Stimulated activated CD8-positive, alpha-beta memory T cell treated with anti-CD3 and anti-CD28 coated beads, Interleukin-7, amount 100 ng/mL, for 24 hours (primary cell): ENCODE measurements at places on chromosomes 2 and 18.

DNA sequence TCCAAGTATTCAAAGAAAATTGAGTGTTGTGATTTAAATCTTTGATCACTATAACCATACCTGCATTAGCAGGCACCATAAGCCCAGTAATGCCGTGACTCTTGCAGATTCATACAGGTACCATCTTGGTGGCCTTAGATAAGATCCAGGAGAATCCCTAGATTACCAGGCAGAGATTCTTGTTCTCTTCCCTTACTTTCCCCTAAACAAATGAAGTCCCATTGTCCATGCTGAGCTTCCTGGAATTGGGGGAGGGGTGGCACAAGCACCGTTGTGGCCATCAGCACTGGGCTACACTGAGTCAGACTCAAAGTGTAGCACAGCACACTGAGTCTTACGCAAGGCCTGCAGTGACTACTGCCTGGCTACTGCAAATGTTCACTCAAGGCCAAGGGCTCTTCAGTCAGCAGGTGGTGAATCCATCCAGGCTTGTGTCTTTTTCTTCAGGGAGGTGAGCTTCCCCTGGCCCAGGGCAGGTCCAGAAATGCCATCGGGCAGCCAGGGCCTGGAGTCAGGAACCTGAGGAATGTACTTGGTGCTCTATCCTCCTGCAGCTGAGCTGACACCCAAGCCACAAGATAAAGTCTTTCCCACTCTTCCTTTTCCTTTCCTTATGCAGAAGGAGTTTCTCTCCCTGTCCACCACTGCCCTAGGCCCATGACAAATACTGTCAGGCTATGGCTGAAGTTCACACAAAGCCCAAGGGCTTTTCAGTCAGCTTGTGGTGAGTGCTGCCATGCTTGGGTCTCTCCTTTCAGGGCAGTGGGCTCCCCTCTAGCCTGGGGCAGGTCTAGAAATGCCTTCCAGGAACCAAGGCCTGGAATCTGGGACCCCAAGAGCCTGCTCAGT, 52.6 kb downstream of the CD28 start:
- no peak for DNase-seq

GRCh38 chr2:86753606-86754005, 33.5 kb downstream of the RMND5A start:
- no peak for DNase-seq

- DNase-seq, result no peak
Measured at GRCh38 chr2:171181064-171182049, 20.7 kb upstream of the TLK1 start.

GRCh38 chr2:105519516-105519915, 120.7 kb upstream of the FHL2 start:
- DNase-seq, result no peak

DNA sequence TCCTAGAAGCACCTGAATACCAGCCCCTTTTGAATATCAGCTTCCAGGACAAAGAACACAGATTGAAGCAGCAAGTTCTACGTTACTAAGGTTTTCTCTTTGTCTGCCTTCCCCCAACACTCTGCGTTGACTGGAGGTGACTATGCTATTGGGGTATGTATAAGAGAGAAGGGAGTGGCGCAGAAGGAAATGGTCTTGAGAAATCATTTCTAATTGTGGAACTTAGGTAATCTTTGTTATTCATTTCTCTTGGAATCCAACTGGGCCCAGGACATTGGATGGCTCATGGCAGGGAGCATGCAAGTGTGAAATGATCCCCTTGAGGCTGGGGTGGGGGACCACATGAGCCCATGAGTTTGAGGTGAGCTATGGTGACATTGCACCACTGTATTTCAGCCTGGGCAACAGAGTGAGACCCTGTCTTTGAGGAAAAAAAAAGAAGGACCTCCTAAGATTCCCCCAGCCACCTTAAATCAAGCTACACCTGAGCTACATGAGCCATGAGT, 29.7 kb downstream of the XDH start:
- DNase-seq, result no peak
